ENCODE measurements at places on chromosomes 2 and 18.

DNA sequence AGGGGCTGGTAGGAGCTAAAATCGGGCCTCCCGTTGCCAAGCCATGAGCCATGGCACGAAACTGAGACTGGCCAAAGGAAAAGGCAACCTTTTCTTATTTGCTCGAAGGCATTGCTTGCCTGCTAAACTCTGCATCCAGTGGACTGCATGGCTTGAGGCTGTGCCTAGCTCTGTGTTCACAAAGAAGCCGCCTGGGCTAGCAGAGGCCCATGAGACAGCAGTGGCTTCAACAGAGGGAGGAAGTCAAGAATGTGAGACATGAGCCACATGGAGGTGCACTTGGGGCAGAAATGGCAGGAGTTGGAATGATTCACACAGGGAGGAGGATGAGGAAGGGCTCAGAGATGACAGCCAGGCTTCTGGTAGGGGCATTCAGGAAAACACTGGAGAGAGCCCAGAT, 33.5 kb downstream of the TPRKB start:
- DNase-seq = no peak

DNA sequence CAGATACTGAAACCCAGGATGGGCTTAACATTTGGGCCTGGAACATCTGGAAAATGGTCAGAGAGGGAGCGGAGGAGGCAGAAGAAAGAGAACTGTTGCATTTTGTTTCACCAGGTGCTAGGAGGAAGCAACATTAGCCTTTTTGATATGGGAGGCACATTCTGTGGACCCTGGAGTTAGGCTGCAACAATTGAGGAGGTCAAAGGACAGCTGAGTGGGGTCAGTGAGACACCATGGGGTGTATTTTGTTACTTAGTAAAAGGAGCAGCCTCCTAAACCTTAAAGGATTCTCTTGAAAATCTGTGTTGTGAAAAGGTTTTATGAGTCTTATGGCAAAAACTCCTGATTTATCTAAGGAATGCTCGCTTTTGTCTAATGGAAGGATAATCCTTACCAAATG, 124.9 kb downstream of the GREB1L start:
- DNase-seq = no peak

GRCh38 chr2:25854613-25855012, 23.7 kb downstream of the ASXL2 start:
- no peak for DNase-seq

GRCh38 chr2:88342749-88343148, 109.7 kb downstream of the FOXI3 start:
- DNase-seq = no peak

- DNase-seq = no peak
Measured at GRCh38 chr2:66001538-66001937, 433.4 kb upstream of the MEIS1 start.

DNA sequence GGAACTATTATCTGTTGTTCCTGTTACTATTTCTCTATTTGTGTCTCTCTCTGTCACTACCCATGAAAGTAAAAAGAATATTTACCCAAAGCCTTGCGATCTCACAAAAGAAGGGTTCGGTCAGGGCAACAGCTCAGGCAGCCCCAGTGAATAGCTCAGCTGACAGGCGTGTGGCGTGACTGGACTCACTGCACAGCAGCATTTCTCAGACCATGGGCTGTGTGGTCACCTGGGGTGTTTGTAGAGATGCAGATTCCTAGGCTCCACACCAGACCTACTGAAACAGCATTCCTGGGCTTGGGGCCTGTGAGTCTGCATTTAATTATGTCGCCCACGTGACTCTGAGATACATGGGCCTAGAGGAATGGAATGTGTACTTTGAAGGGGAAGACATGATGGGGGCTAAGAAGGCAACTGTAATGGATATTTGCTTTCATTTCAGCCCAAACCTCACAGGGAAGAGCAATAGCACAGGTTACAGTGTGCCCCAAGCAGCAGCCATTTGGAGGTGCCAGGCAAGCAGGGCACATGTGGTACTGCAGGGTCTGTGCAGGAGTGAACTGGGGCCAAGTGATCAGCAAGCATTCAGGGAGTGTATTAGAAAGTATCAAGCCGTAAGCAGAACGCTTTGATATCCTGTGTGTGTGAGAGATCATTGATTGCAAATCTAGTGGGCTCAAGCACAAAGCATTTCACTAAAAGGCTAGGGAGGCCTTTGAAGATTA, 90.4 kb upstream of the RBMS1 start:
- no peak for DNase-seq

DNA sequence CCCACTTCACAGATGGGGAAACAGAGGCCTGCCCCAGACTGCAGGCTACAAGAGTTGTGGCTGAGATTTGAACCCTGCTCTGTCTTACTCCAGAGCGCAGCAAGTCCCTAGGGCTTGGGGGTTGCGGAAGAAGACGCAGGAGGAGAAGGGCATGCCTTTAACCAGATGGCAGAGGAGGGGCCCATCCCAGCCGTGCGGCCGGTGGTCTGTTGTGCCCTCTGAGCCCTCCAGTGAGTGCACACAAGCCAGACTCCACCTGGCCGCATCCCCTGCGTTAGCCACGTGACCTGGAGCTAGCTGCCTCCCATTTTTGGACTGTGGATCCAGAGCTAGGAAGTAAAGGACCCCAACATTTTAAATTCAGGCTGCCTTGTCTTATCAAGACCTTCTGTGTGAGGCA, 2.8 kb downstream of the KCNIP3 start:
- no peak for DNase-seq

GRCh38 chr2:196535742-196536141, 103.8 kb upstream of the CCDC150 start:
- DNase-seq = no peak

DNA sequence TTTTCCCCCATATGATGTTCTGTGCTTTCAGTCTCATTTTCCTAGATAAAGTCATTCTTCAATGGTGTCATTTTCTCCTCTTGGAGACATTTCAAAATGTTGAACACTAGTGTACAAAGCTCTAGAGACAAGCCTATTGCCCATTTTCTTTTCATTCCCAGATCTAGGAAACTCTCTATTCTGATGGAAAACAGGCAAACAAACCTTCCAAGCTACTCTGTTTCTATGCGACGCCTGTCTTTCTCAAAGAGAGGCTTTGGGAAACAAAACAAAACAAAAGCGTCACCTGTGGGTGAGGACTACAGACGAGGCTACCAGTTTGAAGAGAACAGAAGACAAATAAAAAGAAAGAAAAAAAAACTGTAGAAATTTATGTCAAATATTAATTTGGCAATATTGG, 311.0 kb downstream of the CBLN2 start:
- no peak for DNase-seq

- no peak for DNase-seq
Measured at GRCh38 chr2:118529908-118530599, 317.4 kb downstream of the EN1 start.

GRCh38 chr18:36695806-36696205, 133.0 kb downstream of the TPGS2 start:
- DNase-seq = no peak

Data from activated CD4-positive, alpha-beta T cell treated with anti-CD3 and anti-CD28 coated beads, Interleukin-2, amount 50 U/mL, for 4 hours (primary cell).